A549 treated with CORT108297 at 1 μM for 4 hours (cell line): ENCODE measurements at places on chromosomes 6 and 20. TPM values are rescaled to one million over a fixed set of nuclear protein-coding genes. Genes with fewer than 3 reads are reported as not detected.

The HAO1 gene
- total RNA-seq: not detected in 5 replicates

The ERMARD gene
- 5.9 to 7.9 TPM (median 7.1 TPM) in 5 replicates for total RNA-seq

The ANGPT4 gene
- total RNA-seq: 0.01 to 0.04 TPM (median 0.02 TPM) in 4 of 5 replicates, not detected in the other

The KCNG1 gene
- 15.0 to 32.1 TPM (median 19.5 TPM) in 5 replicates for total RNA-seq

The POPDC3 gene
- total RNA-seq: 26.4 to 30.2 TPM (median 28.2 TPM) in 5 replicates

The RNF39 gene
- 0.03 to 0.07 TPM (median 0.05 TPM) in 3 of 5 replicates, not detected in the others for total RNA-seq

The DPM1 gene
- 67.4 to 98.7 TPM (median 70.6 TPM) in 5 replicates for total RNA-seq

The CEP85L gene
- 0.97 to 1.8 TPM (median 1.6 TPM) in 5 replicates for total RNA-seq

The ELOVL5 gene
- total RNA-seq: 62.3 to 75.3 TPM (median 67.4 TPM) in 5 replicates

The RCAN2 gene
- not detected in 5 replicates for total RNA-seq
